ENCODE measurements at places on chromosomes 12 and 14. TPM values are rescaled to one million over a fixed set of nuclear protein-coding genes. Genes with fewer than 3 reads are reported as not detected.

GRCh38 chr12:68310370-68310769, 21.8 kb downstream of the MDM1 start:
- no peak for DNase-seq

- no peak for DNase-seq
Measured at GRCh38 chr14:59274991-59275391, 86.5 kb downstream of the DAAM1 start.

The MANSC4 gene
- not detected for total RNA-seq

The HELB gene
- 5.3 TPM for total RNA-seq

- DNase-seq = no peak
Measured at GRCh38 chr12:31724557-31724956, 4.3 kb downstream of the AMN1 start.

DNA sequence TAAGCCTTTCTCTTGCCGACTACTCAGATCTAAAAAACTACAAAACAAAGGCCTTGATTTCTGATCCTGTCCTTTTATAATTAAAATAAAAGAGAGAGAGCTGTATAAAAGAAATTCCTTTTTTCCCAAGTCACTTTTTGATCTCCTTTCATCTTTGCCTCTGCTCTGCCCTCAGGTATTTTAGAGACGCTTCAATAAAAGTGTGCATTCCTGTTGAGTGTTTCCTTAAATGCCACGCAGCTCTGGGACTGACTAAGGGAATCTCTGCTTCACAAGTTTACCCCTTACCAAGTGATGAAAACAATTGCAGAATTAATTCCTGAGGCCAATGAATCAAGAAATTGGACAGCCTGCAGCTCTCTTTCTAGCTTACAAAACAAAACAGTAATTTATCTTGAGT, 1109.8 kb downstream of the TMTC2 start:
- no peak for DNase-seq

DNA sequence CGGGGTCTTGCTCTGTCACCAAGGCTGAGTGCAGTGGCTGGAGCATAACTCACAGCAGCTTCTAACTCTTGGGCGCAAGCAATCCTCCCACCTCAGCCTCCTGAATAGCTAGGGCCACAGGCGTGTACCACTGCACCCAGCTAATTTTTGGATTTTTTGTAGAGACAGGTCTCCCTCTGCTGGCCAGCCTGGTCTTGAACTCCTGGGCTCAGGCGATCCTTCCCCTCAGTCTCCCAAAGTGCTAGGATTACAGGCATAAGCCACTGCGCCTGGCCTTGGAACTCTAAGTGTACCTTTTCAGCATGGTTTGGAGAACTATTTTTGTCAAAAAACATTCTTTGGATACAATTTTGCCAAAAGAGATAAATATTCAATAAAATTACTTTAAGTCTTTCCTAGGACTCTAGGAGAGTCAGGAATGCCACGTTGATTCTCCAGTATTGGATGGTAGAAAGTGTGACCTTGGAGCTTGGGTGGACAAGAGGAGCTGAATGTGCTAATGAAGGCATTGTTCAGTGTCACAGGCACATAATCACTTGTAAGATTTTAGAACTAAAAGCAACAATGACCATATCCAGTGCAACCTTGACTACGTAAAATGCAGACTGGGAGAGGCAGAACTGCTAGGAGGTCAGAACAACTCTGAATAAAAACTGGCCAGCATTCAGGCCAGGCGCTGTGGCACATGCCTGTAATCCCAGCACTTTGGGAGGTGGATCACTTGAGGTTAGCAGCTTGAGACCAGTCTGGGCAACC, 2.8 kb downstream of the SRSF9 start:
- DNase-seq = no peak

The DBX2 gene
- total RNA-seq = not detected

The PTPRB gene
- 4.0 TPM for total RNA-seq

Measured in esophagus squamous epithelium (tissue), 5 donors.